ENCODE measurements at places on chromosomes 6 and 20. TPM values are rescaled to one million over a fixed set of nuclear protein-coding genes. Genes with fewer than 3 reads are reported as not detected.

The BNIP5 gene
- not detected for total RNA-seq

GRCh38 chr6:150202934-150203333 lies 60.1 kb downstream of the PPP1R14C start:
- H3K27ac ChIP-seq = no peak overlapping the region
- no peak for DNase-seq
- peaks cover 2% of the 10 kb centered on the region for H3K27me3 ChIP-seq
- H3K36me3 ChIP-seq = no peaks in the 10 kb centered on the region

DNA sequence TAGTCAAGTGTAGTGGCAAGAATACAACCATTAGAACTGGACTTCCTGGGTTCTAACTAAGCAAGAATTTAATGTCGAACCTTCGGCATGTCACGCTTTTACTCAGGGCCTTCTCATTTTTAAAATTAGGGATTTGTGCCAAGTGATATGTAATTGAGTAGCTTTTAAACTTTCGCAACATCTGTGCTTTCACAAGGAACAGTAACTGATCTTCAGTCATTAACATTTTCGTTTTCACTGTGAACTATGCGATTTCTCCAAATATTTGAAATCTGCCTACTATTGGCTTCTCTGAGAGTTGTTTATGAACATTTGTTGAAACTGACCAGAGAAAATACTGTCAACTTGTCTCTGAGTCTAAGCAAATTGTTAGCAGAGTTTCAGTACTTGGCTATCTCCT lies 27.6 kb downstream of the GRM1 start:
- H3K27ac ChIP-seq = no peak overlapping the region
- no peak overlapping the region for H3K4me3 ChIP-seq
- no peaks in the 10 kb centered on the region for H3K4me1 ChIP-seq
- no peak for DNase-seq

The UNC5CL gene
- total RNA-seq = 1.2 TPM

The AIG1 gene
- total RNA-seq = 2.9 TPM

The TUBB gene
- 1,084 TPM for total RNA-seq

- no peaks in the 10 kb centered on the region for H3K36me3 ChIP-seq
- H3K27me3 ChIP-seq = no peaks in the 10 kb centered on the region
- no peak overlapping the region for H3K4me3 ChIP-seq
- no peak overlapping the region for H3K27ac ChIP-seq
- H3K4me1 ChIP-seq = no peaks in the 10 kb centered on the region
Observed at GRCh38 chr20:54633374-54634355, 158.3 kb downstream of the DOK5 start.

GRCh38 chr20:13392391-13392790 lies 171.3 kb downstream of the ISM1 start:
- H3K27me3 ChIP-seq = no peaks in the 10 kb centered on the region
- no peak for DNase-seq
- H3K27ac ChIP-seq = no peak overlapping the region
- H3K4me3 ChIP-seq = no peak overlapping the region
- peaks cover 3% of the 10 kb centered on the region for H3K4me1 ChIP-seq

DNA sequence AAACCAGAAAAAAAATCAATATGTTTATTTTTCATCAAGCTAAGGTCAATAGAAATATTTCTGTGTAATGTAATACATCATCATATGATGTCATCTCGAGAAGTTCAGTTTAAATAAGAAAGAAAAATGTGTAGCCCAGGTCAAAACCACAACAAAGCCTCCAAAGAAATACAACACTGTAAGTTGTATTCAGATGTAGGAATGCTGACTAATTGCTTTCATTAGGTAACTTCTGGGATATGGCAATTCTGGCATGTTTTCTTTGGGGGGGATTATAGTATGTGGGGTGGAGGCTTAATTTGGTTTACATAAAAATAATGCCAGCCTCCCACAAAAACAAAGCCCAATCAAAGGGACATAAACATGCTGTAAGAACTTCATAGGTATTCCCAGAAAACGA lies 881.8 kb upstream of the CITED2 start:
- H3K36me3 ChIP-seq = no peaks in the 10 kb centered on the region
- H3K4me3 ChIP-seq = no peak overlapping the region
- no peaks in the 10 kb centered on the region for H3K4me1 ChIP-seq
- H3K27ac ChIP-seq = no peak overlapping the region
- peaks cover 1% of the 10 kb centered on the region for H3K27me3 ChIP-seq

DNA sequence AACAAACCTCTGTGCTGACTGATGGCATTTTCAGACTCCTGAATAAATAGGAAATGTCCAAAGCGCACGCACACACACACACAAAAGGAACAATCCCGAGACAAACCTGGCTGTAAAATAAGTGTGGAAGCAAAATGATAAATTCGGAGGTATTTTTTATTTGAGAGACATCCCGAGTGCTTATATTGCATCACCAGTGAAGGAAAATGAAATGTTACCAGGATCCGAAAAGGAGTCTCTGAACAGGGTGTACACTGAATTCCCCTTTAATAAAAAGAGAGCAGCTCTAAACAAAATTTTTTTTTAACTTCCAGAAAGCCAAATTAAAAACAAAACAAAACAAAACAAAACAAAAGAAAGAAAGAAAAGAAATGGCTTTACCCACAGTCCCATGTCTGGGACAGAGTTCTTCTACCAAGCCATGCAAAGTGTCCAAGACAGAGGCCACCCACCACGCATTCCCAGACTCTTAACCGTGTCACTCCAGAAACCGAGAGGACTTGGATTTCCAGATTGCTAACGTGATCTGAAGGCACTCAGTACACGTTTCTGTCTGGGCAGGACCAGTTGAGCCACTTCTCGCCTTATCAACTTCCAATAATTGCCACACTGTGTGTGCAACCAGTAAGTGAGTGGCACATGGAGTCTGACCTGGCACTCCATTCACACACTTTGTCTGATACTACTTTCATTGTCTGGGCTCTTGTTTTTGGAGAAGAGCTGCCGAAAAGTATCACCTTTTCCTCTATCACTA lies 817 bp downstream of the ME1 start:
- H3K27me3 ChIP-seq = peaks cover 23% of the 10 kb centered on the region
- H3K4me3 ChIP-seq = no peak overlapping the region
- peaks cover 2% of the 10 kb centered on the region for H3K4me1 ChIP-seq
- DNase-seq = no peak
- H3K36me3 ChIP-seq = no peaks in the 10 kb centered on the region
- no peak overlapping the region for H3K27ac ChIP-seq

The DEF6 gene
- total RNA-seq = 103 TPM

The CGAS gene
- 45.0 TPM for total RNA-seq

GRCh38 chr6:167826896-167827582 lies at the start of gene AFDN:
TSS of gene AFDN (plus strand) at chr6:167826911. CDS start at chr6:167827133, 222 bp downstream.
- H3K4me3 ChIP-seq = peak within 1 kb of the TSS; percentile 89
- H3K4me1 ChIP-seq = peaks cover 34% of the 10 kb centered on the region
- peaks cover 2% of the 10 kb centered on the region for H3K36me3 ChIP-seq
- peaks cover 67% of the 10 kb centered on the region for H3K27me3 ChIP-seq

GRCh38 chr20:32333181-32333987 lies 24.7 kb upstream of the ASXL1 start:
- H3K4me1 ChIP-seq = peaks cover 35% of the 10 kb centered on the region
- peak overlapping the region; percentile 40 for H3K4me3 ChIP-seq
- DNase-seq = peak; percentile 62
- peaks cover 56% of the 10 kb centered on the region for H3K36me3 ChIP-seq
- peak overlapping the region; percentile 90 for H3K27ac ChIP-seq

The DNMT3B gene
- total RNA-seq = 1.1 TPM

- H3K27me3 ChIP-seq = peaks cover 26% of the 10 kb centered on the region
- DNase-seq = no peak
- no peak overlapping the region for H3K4me3 ChIP-seq
- no peaks in the 10 kb centered on the region for H3K4me1 ChIP-seq
Observed at GRCh38 chr20:51276296-51276695, 253.4 kb upstream of the KCNG1 start.

GRCh38 chr6:95280686-95281273 lies 296.6 kb upstream of the MANEA start:
- no peaks in the 10 kb centered on the region for H3K4me1 ChIP-seq
- DNase-seq = no peak
- no peak overlapping the region for H3K4me3 ChIP-seq
- no peaks in the 10 kb centered on the region for H3K36me3 ChIP-seq
- H3K27ac ChIP-seq = no peak overlapping the region

DNA sequence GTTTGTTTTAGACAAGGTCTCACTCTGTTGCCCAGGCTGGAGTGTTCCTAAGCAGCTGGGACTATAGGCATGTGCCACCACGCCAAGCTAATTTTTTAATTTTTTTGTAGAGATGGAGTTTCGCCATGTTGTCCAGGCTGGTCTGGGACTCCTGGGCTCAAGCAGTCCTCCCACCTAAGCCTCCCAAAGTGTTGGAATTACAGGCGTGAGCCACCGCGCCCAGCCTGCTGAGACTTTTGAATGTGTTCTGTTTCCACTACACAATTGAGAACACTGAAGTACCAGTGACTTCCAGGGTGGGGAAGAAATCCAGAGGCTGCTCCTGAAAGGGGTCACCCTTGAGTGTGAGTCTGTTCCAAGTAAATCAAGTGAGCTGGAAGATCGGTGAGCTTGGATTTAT lies 81.3 kb upstream of the ARMC2 start:
- peak; percentile 47 for DNase-seq
- peaks cover 26% of the 10 kb centered on the region for H3K27me3 ChIP-seq
- H3K4me3 ChIP-seq = no peak overlapping the region
- no peaks in the 10 kb centered on the region for H3K36me3 ChIP-seq
- no peak overlapping the region for H3K27ac ChIP-seq

DNA sequence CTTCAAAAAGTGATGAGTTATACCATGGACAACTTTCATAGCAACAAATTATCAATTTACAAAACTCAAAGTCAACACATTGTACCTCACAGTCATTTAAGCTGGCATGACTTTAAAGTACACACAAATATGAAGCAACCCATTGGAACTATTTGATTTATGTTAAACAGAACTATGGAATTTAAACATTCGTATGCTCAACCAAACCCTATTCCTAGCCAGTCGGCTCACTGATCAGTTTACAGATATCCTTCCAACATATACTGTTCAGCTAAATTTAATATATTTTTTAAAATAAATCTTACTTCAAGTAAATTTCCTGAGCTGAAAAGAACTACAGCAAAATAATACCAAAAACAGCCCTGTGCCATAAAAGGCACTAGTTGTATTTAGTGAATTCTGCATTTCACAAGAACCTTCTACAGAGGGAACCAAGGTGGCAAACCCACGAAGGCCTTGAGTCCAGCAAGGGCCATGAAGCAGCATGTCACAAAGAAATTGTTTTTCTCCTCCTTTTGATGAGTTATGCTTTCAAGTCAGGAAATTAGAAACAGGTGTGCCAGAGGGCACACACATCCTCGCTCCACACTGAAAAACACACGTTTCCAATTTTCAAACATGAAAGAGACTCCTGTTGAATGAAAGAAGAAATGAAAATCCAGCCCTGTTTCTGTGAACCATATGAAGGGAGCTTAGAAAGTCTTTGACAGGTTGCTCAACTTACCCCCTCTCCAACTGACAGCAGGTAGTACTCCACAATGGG lies 122.8 kb downstream of the TASP1 start:
- DNase-seq = no peak
- no peak overlapping the region for H3K4me3 ChIP-seq
- H3K27me3 ChIP-seq = no peaks in the 10 kb centered on the region
- peaks cover 14% of the 10 kb centered on the region for H3K36me3 ChIP-seq

DNA sequence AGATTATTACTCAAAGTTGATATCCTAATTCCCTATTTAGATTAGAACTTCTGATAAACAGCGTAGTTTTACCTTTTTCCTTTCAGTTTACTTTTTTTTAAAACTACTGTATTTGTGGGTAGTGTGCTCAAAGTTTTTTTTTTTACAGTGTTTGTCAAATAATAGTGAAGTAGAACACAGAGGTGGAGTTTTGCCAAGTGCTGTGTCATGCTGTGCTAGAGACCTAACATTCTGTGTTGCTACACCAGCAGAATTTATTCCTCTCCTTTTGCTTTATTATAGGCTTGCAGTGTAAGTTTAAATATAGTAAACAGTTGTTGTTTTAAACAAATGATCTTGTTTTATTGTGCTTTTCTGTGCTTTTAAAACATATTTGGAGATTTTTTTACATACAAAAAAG lies 125.4 kb downstream of the HIVEP1 start:
- no peak overlapping the region for H3K4me3 ChIP-seq
- no peak overlapping the region for H3K27ac ChIP-seq
- DNase-seq = no peak

GRCh38 chr6:121780325-121781321 lies 345.2 kb downstream of the GJA1 start:
- DNase-seq = no peak
- no peaks in the 10 kb centered on the region for H3K27me3 ChIP-seq
- no peaks in the 10 kb centered on the region for H3K36me3 ChIP-seq
- H3K27ac ChIP-seq = no peak overlapping the region

GRCh38 chr20:50594231-50594590 lies 84.0 kb downstream of the PTPN1 start:
- H3K4me3 ChIP-seq = no peak overlapping the region
- no peak for DNase-seq
- no peaks in the 10 kb centered on the region for H3K27me3 ChIP-seq
- H3K36me3 ChIP-seq = peaks cover 3% of the 10 kb centered on the region

DNA sequence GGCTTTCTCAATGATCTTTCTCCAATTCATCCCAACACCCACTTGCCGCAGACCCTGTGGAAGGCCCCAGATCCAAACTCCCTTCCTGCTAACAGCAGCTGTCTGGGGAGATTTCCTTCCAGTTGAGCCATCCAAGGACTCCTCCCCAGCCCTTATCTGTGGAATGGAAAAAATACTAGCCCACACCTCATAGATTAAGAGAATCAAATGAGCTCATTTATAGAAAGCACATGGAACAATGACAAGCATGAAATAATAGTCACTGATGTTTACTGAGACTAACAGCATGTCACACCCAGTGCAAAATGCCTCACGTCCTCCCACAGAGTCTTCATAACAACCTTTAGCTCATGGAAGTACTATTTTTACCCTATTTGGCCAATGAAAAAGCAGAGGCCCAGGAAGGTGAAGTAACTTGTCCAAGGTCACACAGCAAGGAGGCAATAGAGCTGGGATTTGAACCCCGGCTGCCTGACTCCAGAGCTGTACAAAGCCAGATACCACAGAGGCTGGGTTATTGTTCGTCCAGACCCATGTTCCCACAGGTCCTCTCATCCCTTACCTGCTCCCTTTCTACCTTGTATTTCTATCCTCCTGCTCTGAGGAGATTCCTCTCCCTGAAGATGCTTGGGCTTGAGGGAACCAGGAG lies 23.4 kb upstream of the PTGIS start:
- peak overlapping the region; percentile 90 for H3K4me3 ChIP-seq
- peak; percentile 76 for DNase-seq
- H3K36me3 ChIP-seq = peaks cover 53% of the 10 kb centered on the region
- H3K4me1 ChIP-seq = peaks cover 76% of the 10 kb centered on the region
- no peaks in the 10 kb centered on the region for H3K27me3 ChIP-seq

- no peak overlapping the region for H3K4me3 ChIP-seq
- peaks cover 15% of the 10 kb centered on the region for H3K27me3 ChIP-seq
- no peak overlapping the region for H3K27ac ChIP-seq
- H3K4me1 ChIP-seq = no peaks in the 10 kb centered on the region
- H3K36me3 ChIP-seq = no peaks in the 10 kb centered on the region
Observed at GRCh38 chr6:3585320-3585935, 128.6 kb upstream of the SLC22A23 start.

The DNAH8 gene
- total RNA-seq = not detected

DNA sequence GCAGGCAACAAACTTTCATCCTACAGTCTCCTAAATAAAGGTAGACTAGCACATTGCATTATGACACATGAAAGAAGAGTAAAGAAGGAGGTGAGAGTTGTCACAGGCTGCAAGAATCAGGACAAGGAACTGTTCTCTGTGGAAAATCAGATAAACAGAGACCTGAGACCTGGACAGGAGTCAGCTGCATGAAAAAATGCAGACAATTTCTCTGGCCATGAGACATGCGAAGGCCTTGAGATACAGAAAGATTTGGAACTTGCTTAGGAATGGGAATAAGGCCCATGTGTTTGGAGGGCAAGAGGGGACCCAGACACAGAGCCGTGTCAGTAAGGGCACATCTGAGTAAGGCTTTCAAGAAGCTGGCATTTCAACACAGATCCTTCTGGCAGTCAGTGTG lies 674.6 kb upstream of the AGPAT4 start:
- peaks cover 2% of the 10 kb centered on the region for H3K27me3 ChIP-seq
- H3K4me3 ChIP-seq = no peak overlapping the region
- no peak overlapping the region for H3K27ac ChIP-seq
- no peaks in the 10 kb centered on the region for H3K36me3 ChIP-seq
- no peaks in the 10 kb centered on the region for H3K4me1 ChIP-seq
- no peak for DNase-seq

Data from activated CD4-positive, alpha-beta T cell treated with anti-CD3 and anti-CD28 coated beads, Interleukin-2, amount 10 ng/mL, durations not matched to agents 24 days and 14 days (primary cell).